ENCODE measurements at places on chromosomes 16 and 17.

DNA sequence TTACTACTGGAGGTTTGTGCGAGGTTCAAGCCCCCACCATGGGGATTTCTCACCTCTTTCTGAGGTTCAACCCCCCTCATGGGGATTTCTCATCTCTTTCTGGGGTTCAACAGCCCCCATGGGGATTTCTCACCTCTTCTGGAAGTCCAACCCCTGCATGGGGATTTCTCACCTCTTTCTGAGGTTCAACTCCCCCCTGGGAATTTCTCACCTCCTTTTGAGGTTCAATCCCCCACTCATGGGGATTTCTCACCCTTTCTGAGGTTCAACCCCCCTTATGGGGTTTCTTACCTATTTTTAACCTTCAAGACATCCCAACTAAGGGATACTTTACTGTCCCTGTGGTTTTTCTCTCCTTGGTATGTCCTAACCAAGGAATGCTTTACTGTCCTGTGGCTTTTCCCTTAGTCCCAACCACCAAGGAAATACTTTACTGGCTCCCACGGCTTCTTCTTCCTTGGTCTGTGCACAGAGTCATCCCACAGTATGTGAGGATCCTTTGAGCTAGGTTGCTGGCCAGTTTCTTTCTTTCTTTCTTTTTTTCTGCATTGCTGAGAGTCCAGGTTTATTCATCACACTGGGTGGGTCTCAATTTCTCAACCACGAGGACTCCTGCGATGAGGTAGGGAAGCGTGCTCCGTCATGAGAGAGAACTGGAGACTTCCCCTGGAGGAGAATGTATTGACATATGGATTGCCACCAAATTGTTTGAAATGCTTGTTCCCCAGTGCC lies 2140.2 kb downstream of the TP53TG3F start:
- no peak for DNase-seq

DNA sequence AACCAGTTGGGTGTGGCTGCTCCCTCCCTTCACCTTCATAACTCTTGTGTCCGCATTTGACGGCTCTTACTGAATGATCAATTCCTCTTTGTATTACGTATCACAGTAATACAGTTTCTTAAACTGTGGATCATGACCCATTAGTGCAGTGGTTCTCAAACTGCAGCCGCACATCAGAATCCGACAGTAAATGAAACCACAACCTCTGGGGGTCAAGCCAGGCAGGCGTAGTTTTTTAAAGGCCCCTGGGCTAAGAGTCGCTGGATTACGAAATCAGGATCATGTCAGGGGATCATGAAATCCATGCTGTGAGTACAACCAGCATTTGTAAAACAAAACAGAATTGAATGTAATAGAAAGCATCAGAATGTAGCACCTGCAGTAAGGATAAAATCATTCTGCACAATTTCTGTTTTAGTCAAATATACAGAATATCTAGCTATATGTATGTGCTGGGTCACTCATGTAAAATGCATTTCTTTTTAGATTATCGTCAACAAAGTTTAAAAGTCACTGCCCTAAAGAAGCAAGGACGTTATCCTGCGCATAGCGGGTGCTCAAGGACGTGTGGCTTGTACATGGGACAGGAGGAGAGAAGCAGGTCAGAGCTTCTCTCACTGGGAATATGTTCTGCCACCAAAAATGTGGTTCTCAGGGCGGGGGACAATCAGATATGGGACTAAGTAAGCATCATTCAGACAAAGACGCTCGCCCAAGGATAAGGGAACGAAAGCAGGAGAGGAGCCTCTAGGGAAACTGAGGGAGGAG lies 113.1 kb downstream of the ZFHX3 start:
- DNase-seq: no peak

DNA sequence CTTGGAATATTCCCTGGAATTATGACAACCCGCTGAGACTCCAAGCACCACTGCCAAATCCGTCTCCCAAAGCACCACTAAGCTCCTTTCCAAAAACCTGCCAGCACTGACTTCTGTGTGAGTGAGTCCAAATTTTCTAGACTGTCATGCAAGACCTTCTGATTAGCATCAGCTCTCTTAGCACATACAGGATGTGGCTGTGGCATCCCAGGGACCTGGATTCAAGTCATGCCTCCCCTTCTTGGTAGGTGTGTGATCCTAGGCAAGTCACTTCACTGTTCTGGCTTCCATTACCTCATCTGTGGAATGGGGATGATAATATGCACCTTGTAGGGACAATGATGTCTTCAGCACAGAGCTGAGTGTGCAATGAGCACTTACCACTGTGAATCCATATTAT lies 38.3 kb upstream of the USP7 start:
- no peak for DNase-seq

DNA sequence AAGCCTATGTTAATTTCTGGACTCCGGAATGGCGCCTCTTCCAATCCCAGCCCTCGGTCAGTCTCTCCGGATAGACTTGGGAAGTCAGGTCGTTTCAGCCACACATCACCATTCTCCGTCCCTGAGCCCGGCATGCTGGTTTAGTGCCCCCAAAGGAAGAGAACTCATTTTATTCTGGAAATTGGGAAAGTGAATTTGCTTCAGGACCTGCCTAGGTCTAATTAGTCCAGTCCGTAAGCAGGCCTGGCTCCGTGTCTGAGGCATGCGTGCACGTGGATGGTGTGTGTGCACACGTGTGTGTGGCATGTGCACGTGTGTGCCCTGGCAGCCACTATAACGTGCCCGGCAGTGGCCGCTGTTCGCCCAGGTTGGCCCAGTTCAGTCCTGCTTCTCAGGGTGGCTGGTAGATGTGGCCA lies 77.4 kb downstream of the RPA1 start:
- no peak for DNase-seq

DNA sequence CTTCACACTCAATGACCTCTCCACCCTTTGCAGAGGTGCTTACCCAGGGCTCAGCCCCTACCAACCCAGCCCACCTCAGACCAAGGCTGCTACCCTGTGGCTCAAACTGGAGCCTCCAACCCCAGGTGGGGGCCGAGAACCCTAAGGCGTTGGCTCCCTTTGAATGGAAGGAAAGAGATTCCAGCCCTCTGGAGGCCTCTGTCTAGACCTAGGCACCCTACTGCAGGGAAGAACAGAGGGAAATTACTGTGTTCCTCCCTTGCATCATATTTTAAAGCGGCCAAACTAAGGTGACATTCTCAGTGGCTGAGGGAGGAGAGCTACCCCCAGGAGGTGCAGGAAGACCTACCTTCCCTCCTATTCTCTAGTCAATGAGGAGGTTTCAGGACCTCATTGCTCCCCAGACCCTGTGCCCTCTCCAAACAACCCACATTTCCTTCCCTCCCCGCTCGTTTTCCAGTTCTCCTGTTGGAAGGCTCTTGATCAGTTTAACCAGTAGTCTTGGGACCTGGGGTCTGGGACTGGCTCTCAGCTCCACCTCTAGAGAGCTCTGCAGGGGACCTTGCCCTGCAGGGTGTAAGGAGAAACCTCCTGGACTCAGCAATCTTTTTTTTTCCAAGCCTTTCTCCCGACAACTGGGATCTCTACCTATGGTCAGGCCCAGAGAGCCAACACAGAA lies 5.5 kb upstream of the HOXB8 start:
- DNase-seq: no peak

DNA sequence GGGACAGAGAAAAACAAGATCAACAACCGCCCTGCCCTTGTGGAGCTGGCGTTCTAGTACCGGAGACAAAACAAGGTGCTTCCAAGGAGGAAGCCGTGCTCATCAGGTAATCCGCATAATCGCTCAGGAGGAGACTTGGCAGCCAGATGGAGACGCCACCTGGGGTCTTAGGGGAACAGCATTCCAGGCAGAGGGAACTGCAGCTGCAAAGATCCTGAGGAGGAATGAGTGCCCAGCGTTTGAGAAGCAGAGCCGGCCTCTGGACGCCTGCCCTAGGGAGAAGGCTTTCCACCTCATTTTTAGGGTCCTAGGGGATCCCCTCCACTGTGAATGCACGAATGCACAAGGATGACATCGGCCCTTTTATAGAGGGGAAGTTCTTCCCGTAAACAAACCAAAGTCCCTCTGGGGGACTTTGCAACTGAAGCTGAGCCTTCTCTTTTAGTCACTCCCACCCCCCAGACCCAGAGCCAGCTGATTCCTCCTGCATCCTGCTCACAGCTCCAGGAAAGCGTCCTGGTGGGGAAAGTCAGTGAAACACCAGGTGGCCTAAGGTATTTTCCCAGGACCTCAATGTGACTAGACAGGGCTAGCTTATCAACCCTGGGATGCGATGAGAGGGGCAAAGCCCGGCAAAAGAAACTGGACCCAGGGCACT lies 13.2 kb upstream of the MPRIP start:
- no peak for DNase-seq

GRCh38 chr17:44593156-44593555 lies 35.9 kb downstream of the FZD2 start:
- no peak for DNase-seq

GRCh38 chr16:87017371-87018012 lies 299.7 kb downstream of the C16orf95 start:
- DNase-seq: no peak

- DNase-seq: no peak
Measured at GRCh38 chr16:24524855-24525677, 14.3 kb upstream of the RBBP6 start.

- DNase-seq: no peak
Measured at GRCh38 chr16:27369806-27370205, 32.2 kb upstream of the IL21R start.

DNA sequence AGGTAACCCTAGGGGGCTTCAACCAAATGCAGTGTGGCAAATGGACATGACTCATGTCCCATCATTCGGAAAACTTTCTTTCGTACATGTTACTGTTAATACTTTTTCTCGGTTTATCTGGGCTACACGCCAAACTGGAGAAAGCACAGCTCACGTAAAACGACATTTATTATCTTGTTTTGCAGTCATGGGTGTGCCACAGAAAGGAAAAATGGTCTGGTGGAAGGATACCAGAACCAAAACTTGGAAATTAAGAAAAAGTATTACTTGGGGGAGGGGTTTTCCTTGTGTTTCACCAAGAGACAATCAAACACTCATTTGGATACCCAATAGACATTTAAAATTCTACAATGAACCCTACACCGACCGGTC lies 23.6 kb downstream of the ALOX15B start:
- DNase-seq: no peak

DNA sequence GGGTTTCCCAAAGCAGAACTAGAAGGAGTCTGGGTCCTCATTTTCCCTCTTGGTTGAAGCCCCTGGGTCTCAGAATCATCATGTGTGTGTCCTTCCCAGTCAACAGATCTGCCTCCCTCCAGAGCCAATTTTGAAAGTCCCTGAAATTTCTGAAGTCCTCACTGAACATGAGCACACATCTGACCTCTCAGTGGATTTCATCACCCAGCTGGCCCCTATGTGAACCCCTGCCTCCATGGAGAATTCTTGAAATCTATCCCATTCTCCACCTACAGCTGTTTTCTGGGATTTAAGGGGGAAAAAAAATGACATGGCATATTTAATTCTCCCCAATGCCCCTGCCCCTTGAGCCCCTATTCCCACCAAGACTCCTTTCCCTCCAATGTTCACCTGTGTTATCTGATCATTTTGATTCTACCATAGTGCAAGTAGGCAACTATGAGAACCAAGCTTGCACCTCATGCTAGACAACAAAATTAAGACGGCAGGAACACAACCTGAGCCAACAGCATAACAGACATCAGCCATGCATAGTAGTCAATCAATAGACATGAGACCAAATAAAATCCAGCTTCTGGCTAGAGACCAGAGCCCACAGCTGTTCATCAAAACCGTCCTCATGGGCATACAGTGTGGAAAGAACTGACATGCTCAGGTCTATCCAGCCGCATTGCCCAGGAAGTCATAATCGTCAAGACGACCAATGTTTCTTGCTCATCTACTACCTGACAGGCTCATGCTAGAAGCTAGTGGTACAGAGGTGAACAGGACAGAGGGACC lies 14.9 kb downstream of the SOX9 start:
- DNase-seq: no peak

GRCh38 chr17:50128441-50129352 lies 1.3 kb downstream of the SAMD14 start:
- DNase-seq: no peak

DNA sequence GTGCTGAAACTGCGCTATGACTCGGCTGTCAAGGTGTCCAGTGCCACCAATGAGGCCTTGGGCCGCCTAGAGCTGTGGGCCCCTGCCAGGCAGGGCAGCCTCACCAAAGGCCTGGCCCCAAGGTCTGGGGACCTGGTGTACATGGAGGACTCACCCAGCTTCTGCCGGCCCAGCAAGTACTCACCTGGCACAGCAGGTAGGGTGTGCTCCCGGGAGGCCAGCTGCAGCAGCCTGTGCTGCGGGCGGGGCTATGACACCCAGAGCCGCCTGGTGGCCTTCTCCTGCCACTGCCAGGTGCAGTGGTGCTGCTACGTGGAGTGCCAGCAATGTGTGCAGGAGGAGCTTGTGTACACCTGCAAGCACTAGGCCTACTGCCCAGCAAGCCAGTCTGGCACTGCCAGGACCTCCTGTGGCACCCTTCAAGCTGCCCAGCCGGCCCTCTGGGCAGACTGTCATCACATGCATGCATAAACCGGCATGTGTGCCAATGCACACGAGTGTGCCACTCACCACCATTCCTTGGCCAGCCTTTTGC lies 25.0 kb downstream of the WNT9B start:
- DNase-seq: no peak

DNA sequence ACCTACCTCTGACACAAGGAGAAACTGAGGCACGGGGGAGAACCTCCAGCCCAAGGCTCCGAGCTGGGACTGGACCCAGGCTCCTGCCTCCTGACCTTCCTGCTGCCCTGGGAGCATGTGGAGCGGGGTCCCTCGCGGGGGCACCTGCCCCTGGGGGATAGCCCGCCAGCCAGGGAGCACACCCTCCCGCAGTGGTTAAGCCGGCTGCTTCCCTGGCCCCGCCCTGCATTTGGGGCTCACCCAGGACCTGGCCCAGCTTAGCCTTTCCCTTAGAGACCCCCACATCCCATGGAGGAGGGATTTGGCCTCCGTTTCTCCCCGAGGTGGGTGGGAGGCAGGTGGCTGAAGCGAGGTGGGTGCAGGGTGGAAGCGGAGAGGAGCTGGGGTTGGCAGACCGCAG lies 1.8 kb upstream of the CDH15 start:
- no peak for DNase-seq

GRCh38 chr17:75024686-75025397 lies 12.4 kb downstream of the MRPL58 start:
- peak; percentile 29 for DNase-seq

DNA sequence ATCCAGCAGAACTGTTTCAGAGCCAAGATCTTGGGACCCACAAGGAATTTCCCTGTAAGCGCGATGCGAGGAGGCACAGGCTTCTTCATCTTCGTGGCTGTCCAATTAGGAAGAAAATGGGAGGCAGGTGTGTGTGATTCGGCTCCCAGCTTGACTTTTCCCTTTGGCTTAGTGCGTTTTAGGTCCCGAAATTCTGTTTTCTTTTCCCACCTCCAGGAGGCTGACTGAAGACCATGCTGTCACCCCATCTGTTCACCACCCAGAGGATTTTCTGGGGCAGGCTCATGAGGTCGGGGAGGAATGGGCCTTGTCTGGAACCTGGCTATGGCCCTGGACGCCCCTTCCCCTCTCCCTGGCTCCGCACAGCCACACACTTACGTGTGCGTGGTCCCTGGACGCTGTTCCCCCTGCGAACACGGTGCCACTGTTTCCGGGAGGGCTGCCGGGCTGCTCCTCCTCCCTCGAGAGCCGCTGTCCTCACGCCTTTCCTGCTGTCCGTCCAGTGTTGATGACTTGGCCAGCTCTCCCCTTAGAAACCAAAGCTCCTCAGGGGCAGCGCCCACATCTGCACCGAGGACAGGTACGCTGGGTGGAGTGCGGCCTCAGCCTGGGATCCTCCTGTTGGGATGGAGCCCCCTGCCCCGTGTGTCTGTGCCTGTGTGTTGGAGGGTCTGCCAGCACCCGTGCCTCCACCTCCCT lies 2.7 kb upstream of the PABPN1L start:
- DNase-seq: no peak
